Vagina (tissue), 2 donors: ENCODE measurements at places on chromosomes 1 and 21.
A peak's percentile ranks its signal among the peaks of the same experiment; 100 is the strongest.

GRCh38 chr1:88774151-88774556 is 90.1 kb downstream of the PKN2 start:
- H3K4me1 ChIP-seq, result peaks cover under 1% of the 10 kb centered on the region
- H3K27ac ChIP-seq, result no peak overlapping the region
- H3K27me3 ChIP-seq, result no peaks in the 10 kb centered on the region
- DNase-seq, result no peak
- no peaks in the 10 kb centered on the region for H3K36me3 ChIP-seq

DNA sequence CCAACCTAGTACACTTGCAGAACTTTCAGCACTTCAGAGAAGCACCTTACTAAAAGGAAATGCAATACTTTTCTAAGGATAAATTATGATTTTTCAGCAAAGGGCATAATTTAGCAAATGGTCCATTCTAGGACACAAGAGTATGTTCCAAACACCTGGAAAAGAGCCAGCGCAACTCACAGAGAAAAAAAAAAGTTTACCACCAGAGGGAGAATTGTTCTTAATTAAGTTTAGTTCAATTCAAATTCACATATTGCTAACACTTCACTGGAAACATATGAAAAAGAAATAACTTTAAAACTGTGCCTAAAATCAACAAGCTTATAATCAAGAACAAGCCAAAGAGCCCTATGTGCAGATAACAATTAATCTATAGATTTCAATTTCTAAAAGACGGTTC is 338.1 kb downstream of the SEC16B start:
- no peak overlapping the region for H3K4me3 ChIP-seq
- no peak for DNase-seq
- H3K36me3 ChIP-seq, result no peaks in the 10 kb centered on the region
- H3K27me3 ChIP-seq, result no peaks in the 10 kb centered on the region
- H3K27ac ChIP-seq, result no peak overlapping the region

DNA sequence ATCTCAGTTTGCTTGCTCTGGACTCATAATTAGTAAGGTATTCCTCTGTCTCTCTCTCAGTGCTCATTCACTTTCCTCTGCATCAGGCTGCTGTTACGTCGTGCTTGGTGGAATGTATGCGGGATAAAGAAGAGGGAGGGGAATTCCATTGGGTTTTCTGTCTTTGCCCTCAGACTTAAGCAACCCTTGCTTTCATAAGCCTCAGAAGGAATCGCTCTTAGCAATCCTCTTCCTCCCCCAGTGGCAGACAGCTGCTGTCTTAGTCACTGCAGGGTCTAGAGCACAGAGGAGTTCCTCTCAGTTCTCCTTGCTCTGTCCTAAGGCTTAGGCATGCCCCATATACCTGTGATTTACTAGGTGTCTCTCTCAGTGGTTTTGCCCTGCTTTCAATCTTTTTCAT is 19.1 kb upstream of the NTMT2 start:
- no peak overlapping the region for H3K4me3 ChIP-seq
- DNase-seq, result no peak
- H3K4me1 ChIP-seq, result no peaks in the 10 kb centered on the region
- no peak overlapping the region for H3K27ac ChIP-seq
- H3K36me3 ChIP-seq, result no peaks in the 10 kb centered on the region
- H3K27me3 ChIP-seq, result no peaks in the 10 kb centered on the region

GRCh38 chr1:20385630-20386029 is 95.0 kb downstream of the VWA5B1 start:
- no peak overlapping the region for H3K4me3 ChIP-seq
- no peak overlapping the region for H3K27ac ChIP-seq
- no peak for DNase-seq
- no peaks in the 10 kb centered on the region for H3K27me3 ChIP-seq
- no peaks in the 10 kb centered on the region for H3K36me3 ChIP-seq
- no peaks in the 10 kb centered on the region for H3K4me1 ChIP-seq

- H3K4me3 ChIP-seq, result peak overlapping the region; percentile 62
- no peaks in the 10 kb centered on the region for H3K27me3 ChIP-seq
- H3K36me3 ChIP-seq, result no peaks in the 10 kb centered on the region
- H3K4me1 ChIP-seq, result peaks cover 37% of the 10 kb centered on the region
- no peak for DNase-seq
- H3K27ac ChIP-seq, result peak overlapping the region; percentile 67
Measured at GRCh38 chr1:111990026-111990877, 784 bp upstream of the KCND3 start.

GRCh38 chr1:64000021-64000420 is 203.4 kb upstream of the UBE2U start:
- DNase-seq, result no peak
- H3K36me3 ChIP-seq, result no peaks in the 10 kb centered on the region
- H3K27ac ChIP-seq, result no peak overlapping the region
- H3K4me1 ChIP-seq, result no peaks in the 10 kb centered on the region

DNA sequence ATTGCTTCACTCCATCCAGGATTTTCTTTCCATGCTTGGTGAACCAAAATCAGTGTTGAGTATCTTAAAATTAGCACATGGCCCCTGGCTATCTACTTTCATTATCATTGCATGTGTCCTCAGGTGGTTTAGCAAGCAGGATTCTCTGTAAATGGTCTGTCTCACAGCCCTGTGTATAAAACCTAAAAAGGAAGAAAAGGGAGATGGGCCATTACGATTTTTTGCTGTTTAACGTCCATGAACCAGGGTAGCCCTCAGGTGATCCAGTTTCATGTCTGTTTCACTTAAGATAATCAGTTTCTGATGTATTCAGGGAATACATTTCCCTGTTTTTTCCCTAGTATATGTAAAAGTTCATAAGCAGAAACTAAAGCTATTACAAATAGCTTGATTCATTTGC is 238.2 kb downstream of the NFIA start:
- no peak for DNase-seq
- no peaks in the 10 kb centered on the region for H3K27me3 ChIP-seq
- peaks cover 31% of the 10 kb centered on the region for H3K4me1 ChIP-seq
- H3K4me3 ChIP-seq, result no peak overlapping the region
- no peak overlapping the region for H3K27ac ChIP-seq

DNA sequence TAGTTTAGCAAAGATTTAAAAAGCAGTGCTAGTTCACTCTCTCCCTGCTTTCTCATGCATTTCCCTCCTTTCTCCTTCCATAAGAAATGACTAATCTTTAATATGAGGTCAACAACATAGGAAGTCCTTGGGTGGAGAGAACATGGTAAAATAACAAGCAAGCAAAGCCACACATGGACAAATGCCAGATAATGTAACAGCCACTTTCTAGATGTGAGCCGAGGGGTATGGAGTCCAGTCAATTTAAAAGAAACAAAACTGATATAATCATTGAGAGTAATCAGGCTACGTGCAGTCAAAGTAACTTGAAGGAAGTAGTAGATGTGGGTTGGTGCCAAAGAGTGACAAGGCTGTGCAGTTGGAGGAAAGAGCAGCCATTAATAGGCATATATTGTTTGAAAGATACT is 69.6 kb downstream of the DUSP10 start:
- no peaks in the 10 kb centered on the region for H3K4me1 ChIP-seq
- no peak overlapping the region for H3K27ac ChIP-seq
- DNase-seq, result no peak
- no peaks in the 10 kb centered on the region for H3K27me3 ChIP-seq

DNA sequence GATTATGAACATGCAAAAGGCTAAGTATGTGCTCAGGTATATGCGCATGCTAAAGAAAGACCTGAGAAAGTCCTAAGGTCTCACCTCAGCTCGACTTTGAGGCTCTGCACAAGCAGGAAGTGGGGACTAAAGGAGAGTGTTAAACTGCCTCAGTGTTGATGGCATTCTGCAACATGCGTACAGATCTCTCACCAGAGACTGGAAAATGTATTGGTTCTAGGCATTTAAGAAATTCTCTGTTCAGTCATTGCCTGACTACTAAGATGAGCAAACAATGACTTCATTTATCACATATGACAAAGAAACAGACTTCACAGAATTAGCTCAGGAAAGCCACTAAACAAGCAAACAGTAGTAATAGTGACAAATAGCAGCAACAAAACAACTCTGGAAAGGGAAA is 90.8 kb downstream of the USH2A start:
- no peaks in the 10 kb centered on the region for H3K27me3 ChIP-seq
- no peaks in the 10 kb centered on the region for H3K4me1 ChIP-seq
- no peak overlapping the region for H3K4me3 ChIP-seq
- no peak overlapping the region for H3K27ac ChIP-seq
- H3K36me3 ChIP-seq, result no peaks in the 10 kb centered on the region

- no peak for DNase-seq
- H3K4me1 ChIP-seq, result peaks cover 28% of the 10 kb centered on the region
- no peaks in the 10 kb centered on the region for H3K36me3 ChIP-seq
- no peak overlapping the region for H3K4me3 ChIP-seq
Measured at GRCh38 chr1:23524716-23525401, 6.2 kb downstream of the E2F2 start.

- DNase-seq, result no peak
- no peaks in the 10 kb centered on the region for H3K4me1 ChIP-seq
- no peak overlapping the region for H3K4me3 ChIP-seq
- H3K36me3 ChIP-seq, result no peaks in the 10 kb centered on the region
- no peak overlapping the region for H3K27ac ChIP-seq
- H3K27me3 ChIP-seq, result no peaks in the 10 kb centered on the region
Measured at GRCh38 chr1:171769754-171770153, 11.7 kb upstream of the METTL13 start.

DNA sequence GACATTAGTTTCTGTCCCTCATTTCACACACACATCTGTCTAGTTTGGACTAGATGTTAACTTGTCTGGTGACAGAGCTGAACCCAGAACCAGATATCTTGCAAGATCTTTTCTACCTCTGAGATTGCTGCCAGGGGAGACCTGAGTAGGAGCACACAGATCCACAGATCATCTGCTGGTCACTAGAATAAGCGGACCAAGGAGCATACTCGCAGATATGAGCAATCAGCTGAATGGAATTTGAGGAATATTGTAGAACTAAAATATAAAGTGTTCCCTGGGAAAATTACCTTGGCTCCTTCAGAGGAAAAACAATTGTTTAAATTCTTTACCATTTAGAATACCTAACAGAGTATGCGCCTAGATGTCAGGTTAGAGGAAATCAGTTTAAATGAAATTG is 90.7 kb downstream of the TNFSF18 start:
- no peaks in the 10 kb centered on the region for H3K27me3 ChIP-seq
- H3K4me3 ChIP-seq, result no peak overlapping the region
- no peak overlapping the region for H3K27ac ChIP-seq
- H3K36me3 ChIP-seq, result no peaks in the 10 kb centered on the region
- DNase-seq, result no peak

DNA sequence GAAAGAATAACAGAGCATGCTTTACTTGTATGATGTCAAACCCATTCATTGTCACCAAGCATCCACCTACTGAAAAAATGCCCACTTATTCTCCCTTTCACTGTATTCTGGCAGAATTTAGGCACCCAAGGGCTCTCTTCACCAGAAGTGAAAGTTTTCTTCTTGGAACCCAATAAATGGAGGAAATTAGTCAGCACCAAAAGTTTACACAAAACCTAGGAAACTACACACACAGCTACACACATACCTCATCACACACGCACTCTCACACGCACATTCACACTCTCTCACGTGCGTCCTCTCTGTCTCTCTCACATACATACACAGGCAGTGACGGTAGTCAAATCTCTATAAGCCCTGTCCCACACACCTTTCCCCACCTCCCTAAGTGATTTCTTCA is 37.6 kb downstream of the MCOLN2 start:
- H3K36me3 ChIP-seq, result no peaks in the 10 kb centered on the region
- no peak for DNase-seq
- no peaks in the 10 kb centered on the region for H3K4me1 ChIP-seq
- H3K27ac ChIP-seq, result no peak overlapping the region
- H3K4me3 ChIP-seq, result no peak overlapping the region

DNA sequence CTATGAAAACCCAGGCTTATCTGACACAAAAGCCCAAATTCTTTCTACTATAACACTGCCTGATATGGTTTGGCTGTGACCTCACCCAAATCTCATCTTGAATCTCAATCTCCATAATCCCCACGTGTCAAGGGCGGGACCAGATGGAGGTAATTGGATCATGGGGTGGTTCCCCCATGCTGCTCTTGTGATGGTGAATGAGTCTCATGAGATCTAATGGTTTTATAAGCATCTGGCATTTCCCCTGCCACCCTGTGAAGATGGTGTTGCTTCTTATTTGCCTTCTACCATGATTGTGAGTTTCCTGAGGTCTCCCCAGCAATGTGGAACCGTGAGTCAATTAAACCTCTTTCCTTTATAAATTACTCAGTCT is 123.3 kb upstream of the USP24 start:
- no peaks in the 10 kb centered on the region for H3K36me3 ChIP-seq
- no peak overlapping the region for H3K4me3 ChIP-seq
- H3K4me1 ChIP-seq, result no peaks in the 10 kb centered on the region
- DNase-seq, result no peak
- no peak overlapping the region for H3K27ac ChIP-seq
- no peaks in the 10 kb centered on the region for H3K27me3 ChIP-seq

GRCh38 chr1:229349463-229350385 is 6.9 kb upstream of the CCSAP start:
- H3K27me3 ChIP-seq, result no peaks in the 10 kb centered on the region
- H3K4me1 ChIP-seq, result no peaks in the 10 kb centered on the region
- no peak for DNase-seq
- H3K36me3 ChIP-seq, result no peaks in the 10 kb centered on the region
- H3K27ac ChIP-seq, result no peak overlapping the region

- no peaks in the 10 kb centered on the region for H3K36me3 ChIP-seq
- H3K27ac ChIP-seq, result no peak overlapping the region
- no peaks in the 10 kb centered on the region for H3K4me1 ChIP-seq
- no peak overlapping the region for H3K4me3 ChIP-seq
Measured at GRCh38 chr1:54006508-54006907, 11.5 kb downstream of the LDLRAD1 start.

- no peak for DNase-seq
- peak within 1 kb of the TSS; percentile 51 for H3K4me3 ChIP-seq
- H3K27ac ChIP-seq, result no peak within 1 kb of the TSS
- H3K27me3 ChIP-seq, result peaks cover 13% of the 10 kb centered on the region
- H3K4me1 ChIP-seq, result peaks cover 17% of the 10 kb centered on the region
- H3K36me3 ChIP-seq, result no peaks in the 10 kb centered on the region
Measured at GRCh38 chr1:19664453-19665185, at the start of gene HTR6. HTR6 (plus strand) TSS chr1:19664875; CDS start chr1:19665754, 879 bp downstream.

DNA sequence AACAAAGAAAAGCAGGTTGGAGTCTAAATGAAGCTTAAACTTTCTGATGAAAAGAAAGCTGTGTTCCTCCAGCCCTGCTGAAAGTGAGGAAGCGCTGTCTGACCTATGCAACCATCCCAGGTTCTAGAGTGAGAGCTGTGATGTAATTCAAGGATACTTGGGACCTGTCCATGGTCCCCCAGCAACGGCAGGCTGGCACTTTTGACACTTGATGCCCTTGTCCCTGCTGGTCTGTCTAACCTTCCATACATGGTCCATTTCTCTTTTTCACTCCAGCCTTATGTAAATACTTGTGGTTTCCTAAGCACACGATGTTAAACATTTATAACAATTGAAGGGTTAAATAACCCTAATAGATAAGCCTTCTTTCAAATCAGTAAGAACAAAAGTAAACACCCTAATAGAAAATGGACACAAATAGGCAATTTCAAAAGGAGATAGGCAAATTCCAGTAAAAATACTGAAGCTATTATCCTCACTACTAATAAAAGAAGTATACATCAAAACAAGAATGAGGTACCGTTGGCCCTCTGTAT is 17.7 kb upstream of the KDM4A start:
- no peaks in the 10 kb centered on the region for H3K36me3 ChIP-seq
- no peak overlapping the region for H3K27ac ChIP-seq
- DNase-seq, result no peak
- no peaks in the 10 kb centered on the region for H3K27me3 ChIP-seq

GRCh38 chr1:50488876-50489275 is 65.6 kb upstream of the DMRTA2 start:
- peaks cover 31% of the 10 kb centered on the region for H3K36me3 ChIP-seq
- no peak overlapping the region for H3K4me3 ChIP-seq
- no peaks in the 10 kb centered on the region for H3K27me3 ChIP-seq
- no peak for DNase-seq
- no peak overlapping the region for H3K27ac ChIP-seq

- DNase-seq, result no peak
- H3K4me1 ChIP-seq, result peaks cover 14% of the 10 kb centered on the region
- no peak overlapping the region for H3K4me3 ChIP-seq
- no peaks in the 10 kb centered on the region for H3K36me3 ChIP-seq
Measured at GRCh38 chr1:100543640-100544039, 5.7 kb downstream of the GPR88 start.
